ENCODE measurements at places on chromosomes 7 and 10. TPM values are rescaled to one million over a fixed set of nuclear protein-coding genes. Genes with fewer than 3 reads are reported as not detected.

Gene ANKRD7
- total RNA-seq = not detected

Gene COG5
- total RNA-seq = 28.5 TPM

Gene UTF1
- not detected for total RNA-seq

Gene THNSL1
- 1.8 TPM for total RNA-seq

Gene AGMO
- total RNA-seq = not detected

Gene LIPN
- not detected for total RNA-seq

Gene UCN3
- total RNA-seq = not detected

Gene CACNB2
- not detected for total RNA-seq

Gene RBP3
- not detected for total RNA-seq

Gene COL13A1
- total RNA-seq = 20.1 TPM

Gene VIM
- total RNA-seq = 9,268 TPM

Gene CALD1
- 251 TPM for total RNA-seq

Gene LIPF
- total RNA-seq = 0.18 TPM

Gene IL15RA
- 47.7 TPM for total RNA-seq

Gene ZNF853
- 1.9 TPM for total RNA-seq

Gene FZD1
- total RNA-seq = 8.4 TPM

Gene GPER1
- total RNA-seq = 1.8 TPM

Gene HOXA3
- 6.1 TPM for total RNA-seq

Gene SFTPA1
- not detected for total RNA-seq

Gene DYNC1I1
- 2.2 TPM for total RNA-seq

Gene FOXI2
- not detected for total RNA-seq

Gene ACBD7
- not detected for total RNA-seq

Gene SORCS3
- total RNA-seq = 0.15 TPM

Gene OR2A5
- total RNA-seq = not detected

Gene FAM25G
- total RNA-seq = not detected

Gene JAKMIP3
- 0.05 TPM for total RNA-seq

Gene CPN1
- not detected for total RNA-seq

Gene SPDYE5
- not detected for total RNA-seq

Gene RPEL1
- total RNA-seq = not detected

Gene KCNIP2
- 0.48 TPM for total RNA-seq

Gene KCP
- not detected for total RNA-seq

Gene CADPS2
- total RNA-seq = 12.4 TPM

Gene TAF6
- 71.4 TPM for total RNA-seq

Gene SHTN1
- total RNA-seq = 10.2 TPM

Gene CTTNBP2
- 3.9 TPM for total RNA-seq

Gene ASB4
- total RNA-seq = not detected

Gene PHYHIPL
- total RNA-seq = not detected

Data from glomerular endothelial cell (primary cell).